ENCODE measurements at places on chromosomes 3 and 15. TPM values are rescaled to one million over a fixed set of nuclear protein-coding genes. Genes with fewer than 3 reads are reported as not detected.

DNA sequence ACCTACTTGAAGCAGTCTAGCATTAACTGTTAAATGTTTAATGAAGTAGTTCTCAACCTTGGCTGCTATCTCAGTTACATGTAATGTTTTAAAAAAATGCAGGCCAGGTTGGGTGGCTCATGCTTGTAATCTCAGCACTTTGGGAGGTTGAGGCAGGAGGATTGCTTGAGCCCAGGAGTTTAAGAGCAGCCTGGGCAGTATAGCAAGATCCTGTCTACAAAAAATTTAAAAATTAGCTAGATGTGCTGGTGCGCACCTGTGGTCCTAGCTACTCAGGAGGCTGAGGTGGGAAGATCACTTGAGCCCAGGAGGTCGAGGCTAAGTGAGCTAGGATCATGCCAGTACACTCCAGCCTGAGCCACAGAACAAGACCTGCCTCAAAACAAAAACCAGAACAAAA, 29.3 kb downstream of the UBE2E1 start:
- DNase-seq: no peak

GRCh38 chr3:100022506-100022905, 91.8 kb downstream of the FILIP1L start:
- no peak for DNase-seq

DNA sequence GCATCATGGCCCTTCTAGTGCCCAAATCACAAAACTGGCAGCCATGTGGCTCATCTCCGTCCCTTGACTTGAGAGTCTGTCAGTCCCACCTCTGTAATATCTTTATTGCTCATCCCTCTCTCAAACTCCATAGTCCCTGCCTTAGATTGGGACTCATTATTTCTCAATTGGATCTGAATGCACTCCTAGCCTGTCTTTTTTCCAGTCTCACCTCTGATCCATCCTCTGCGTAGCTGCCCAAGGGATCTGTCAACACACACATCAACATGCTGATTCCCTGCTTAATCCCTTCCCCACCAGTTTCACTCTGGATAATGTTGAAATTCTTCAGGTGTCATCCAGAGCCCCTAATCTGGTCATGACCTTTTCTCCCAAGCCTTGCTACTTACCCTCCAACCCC, 39.3 kb downstream of the NMNAT3 start:
- no peak for DNase-seq

DNA sequence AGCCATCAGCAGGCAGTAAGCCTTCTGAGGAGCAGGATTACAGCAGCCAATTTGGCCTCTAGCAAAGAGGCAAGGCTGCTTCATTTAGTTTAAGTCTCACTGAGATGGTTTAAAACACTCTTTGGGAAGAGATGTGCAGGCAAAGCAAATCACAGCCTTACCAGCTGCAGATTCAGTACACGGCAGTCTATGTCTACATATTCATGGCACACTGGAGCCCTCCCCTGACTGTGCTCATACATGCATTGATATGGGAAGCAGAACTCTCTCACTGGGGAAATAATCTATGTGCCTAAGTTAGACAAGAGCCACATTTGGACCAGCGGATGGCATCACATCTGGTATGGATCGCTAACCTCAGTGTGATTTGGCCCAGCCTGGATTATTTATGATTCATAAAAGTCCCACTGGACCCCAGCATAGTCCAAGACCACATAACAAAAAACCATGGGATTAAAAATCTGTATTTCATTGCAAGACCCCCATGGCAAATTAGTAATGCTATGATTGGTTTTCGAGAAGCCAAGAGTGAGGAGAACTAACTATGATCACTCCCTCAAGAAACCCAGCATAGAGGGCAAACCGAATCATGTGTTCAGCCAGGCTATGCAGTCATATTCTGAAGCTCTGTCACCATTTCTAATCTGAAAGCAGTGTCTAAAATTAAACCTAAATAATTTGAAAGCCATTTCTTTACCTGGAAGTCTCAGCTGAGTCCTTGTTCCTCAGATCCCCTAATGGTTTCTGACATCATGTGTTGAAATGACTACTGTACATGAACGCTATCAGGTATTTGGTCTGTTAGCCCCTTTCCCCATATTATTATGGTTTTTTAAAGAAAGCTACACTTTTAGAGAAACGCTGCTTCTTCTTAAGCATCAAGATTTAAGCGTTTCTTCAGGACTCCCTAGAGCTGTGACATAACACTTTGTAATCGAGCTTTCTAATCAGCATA, 1.2 kb downstream of the PRICKLE2 start:
- no peak for DNase-seq

DNA sequence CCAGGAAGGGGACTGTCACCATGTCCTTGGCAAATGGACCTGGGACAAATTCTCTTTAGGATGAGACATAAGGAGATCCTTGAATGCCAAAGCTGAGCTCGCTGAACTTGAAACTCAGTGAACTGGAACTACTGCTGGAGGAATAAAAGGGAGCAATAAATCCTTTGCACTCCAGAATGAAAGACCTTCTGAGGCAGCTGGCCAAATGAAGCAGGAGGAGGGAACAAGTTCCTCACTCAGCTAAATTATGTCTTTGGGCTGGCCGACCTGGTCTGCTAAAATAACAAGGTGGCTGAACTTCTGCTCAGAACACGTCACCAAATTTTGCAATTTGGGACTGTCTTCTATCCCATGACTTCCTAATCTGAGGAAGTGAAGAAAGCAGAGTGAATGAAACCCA, 314.7 kb downstream of the LPP start:
- DNase-seq: no peak

DNA sequence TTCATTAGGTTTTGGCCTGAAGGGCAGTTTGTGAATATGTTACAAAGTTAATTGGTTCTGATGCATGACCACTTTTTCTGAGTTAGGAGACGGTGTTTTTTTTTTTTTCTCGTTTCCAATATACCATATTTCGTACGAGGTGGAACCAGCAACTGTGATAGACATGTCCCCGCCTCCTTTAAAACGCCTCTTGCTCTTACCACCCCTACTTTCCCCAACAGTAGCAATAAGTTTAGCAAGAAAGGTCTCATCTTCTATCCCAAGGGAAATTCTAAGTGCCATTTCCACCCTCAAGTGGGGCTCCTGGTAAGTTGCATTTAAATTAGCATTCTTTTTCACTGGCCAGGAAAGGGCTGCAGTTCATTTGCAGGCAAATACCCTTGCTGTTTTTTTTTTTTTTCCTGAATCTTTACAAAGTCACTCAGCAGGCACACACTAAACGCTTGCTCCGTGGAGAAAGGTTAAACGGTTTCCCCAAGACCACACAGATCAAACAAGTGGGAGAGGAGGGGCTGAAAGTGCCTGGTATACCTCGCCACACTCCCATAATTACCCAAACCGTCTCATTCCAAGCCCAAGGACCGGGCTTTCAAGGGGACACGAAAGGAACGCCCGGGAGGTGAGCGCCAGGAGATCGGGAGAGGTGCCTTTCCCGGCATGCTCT, 39.5 kb upstream of the MGA start:
- DNase-seq: no peak

HTR3E gene
- not detected for polyA plus RNA-seq

PLCB2 gene
- 34.8 TPM for polyA plus RNA-seq

TEX55 gene
- polyA plus RNA-seq: not detected

Data from CD8-positive, alpha-beta memory T cell (primary cell).